ENCODE measurements at places on chromosomes 16 and 17. TPM values are rescaled to one million over a fixed set of nuclear protein-coding genes. Genes with fewer than 3 reads are reported as not detected.

DNA sequence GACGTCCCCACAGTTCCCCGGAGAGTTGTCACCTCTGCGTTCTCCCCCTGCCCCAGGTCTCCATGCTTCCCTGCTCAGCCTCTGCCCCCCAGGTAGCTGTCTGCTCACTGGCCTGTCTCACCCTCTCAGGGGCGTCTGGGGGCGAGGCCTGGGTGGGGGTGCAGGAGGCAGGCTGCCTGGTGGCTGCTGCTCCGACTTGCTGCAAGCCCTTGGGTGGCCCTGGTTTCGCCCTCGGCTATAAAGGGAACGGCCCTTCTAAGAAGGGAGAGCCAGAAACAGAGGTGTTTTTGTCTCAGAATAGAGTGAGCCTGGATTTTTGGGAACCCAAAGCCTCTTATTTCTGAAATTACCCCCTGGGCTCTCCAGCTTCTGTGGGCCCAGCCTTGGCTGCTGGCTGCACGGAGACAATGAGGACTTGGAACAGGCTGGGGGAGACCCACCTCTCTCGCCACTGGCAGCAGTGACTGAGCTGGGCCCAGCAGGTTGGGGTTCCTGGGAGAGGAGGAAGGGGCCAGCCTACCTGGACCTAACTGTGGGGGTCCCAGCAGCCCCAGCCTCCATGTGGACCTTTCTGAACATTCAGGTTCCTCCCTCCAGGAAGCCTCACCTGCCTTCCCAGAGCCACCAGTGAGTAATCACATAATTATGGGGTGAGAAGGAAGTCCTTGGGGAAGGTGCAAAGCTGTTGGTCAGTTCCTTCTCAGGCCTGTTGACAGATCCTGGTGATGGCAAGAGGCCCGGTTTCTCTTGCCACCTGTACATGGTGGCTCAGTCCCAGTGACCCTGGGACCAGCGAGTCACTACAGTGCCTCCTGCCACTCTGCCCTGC is 15.5 kb upstream of the SPNS2 start:
- DNase-seq, result no peak

The DNAH9 gene
- not detected for total RNA-seq

GRCh38 chr17:27546624-27547300 is 84.2 kb upstream of the LGALS9 start:
- DNase-seq, result no peak

GRCh38 chr17:29757788-29758187 is 135.1 kb upstream of the CORO6 start:
- DNase-seq, result no peak

The ANKFN1 gene
- total RNA-seq, result under 0.01 TPM

- DNase-seq, result peak; percentile 48
Measured at GRCh38 chr17:76447931-76448652, 4.9 kb downstream of the UBE2O start.

- DNase-seq, result peak; percentile 42
Measured at GRCh38 chr17:8436844-8437171, 1.1 kb downstream of the NDEL1 start.

The SCIMP gene
- not detected for total RNA-seq

The RUNDC1 gene
- 9.3 TPM for total RNA-seq

DNA sequence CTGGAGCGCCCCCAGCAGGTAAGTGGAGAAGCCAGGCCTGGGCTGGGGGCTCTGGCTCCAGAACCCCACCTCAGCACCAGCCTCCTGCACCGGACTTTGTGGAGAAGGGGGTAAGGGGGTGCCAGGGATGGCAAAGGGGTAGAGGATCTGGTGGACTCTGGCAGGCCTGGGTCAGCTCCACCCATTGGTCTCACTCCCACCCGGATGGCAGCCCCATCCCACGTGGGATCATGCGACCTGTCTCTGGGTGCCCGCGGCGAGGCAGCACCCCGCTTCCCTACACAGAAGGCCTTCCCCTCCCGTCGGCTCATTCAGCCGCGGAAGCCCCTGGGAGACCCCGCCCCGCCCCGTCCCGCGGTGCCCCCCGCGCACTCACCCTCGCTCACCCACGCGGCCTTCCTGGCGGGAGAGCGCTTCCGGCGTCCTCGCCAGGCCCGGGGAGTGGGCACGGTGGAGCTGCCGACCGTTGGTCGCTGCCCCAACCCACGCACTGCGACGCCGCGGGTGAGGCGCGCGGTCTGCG is 498 bp upstream of the PLEKHG4 start:
- DNase-seq, result no peak

- DNase-seq, result no peak
Measured at GRCh38 chr17:73132085-73132492, 32.7 kb upstream of the SSTR2 start.

DNA sequence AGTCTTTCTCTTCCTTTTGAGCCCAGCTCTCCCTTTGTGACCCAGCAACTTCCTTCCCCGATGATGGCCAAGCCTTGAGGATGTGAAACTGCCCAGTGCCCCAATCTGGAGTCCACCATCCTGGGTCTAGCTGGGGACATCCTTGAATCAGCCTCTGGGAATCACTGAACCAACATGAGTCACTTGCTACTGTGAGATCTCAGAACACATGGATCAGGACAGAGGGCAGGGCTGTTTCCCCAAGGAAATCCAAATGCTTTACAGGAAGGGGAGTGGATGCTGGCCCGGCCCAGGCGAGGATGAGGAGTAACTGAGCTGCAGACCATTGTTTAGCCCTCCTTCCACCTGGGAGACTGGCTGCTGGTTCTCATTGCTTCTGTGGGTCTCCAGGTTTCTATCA is 547.6 kb downstream of the WWOX start:
- no peak for DNase-seq

The SPATA22 gene
- total RNA-seq, result 3.5 TPM

The HSD17B1 gene
- total RNA-seq, result 3.5 TPM

DNA sequence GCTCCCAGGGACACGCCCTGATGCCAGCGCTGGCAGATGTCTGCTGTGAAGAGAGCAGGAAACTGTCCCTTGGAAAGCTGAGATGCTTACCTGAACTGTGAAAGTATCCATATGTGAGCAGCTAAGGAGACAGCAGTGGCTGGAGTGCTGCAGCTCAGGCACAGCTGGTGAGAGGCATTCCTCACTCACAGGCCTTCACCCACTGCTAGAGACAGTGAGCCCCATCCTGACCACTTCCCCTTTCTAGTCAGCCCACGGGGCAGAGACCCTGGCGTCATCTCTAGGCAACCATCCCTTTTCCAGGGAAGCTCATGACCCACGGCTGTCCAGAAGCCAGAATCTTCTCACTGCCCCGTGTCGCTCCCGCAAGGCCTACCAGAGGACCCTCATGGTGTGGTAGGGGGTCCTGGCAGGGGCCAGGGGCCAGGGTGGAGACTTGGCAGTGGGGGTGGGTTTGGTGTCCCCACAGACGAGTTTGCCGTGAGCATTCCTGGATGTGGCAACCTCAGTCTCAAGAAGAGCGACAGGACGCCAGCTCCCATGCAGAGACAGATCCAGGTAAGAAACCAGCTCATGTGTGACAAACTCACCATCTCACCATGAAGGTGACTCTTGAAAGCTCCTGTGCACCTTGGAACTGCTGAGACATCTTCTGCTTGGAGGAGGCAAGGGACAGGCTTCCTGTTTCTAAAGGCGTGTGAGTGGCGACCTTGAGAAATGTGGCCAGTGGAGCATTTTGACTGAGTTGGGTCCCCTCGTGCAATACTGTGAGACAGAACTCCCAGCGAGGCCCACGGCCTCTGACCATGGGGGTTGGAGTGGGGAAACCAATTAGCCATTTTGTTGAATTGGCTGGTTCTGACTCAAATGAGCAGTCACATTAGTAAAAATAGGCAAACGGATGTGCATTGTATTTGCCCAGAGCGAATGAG is at the start of gene SCIMP:
TSS of gene SCIMP (minus strand) at position 216 of the 932 bp plus-strand sequence. CDS start at position 111, 105 bp downstream.
- no peak for DNase-seq

GRCh38 chr17:81481073-81481799 is 31.4 kb downstream of the ACTG1 start:
- DNase-seq, result peak; percentile 67

DNA sequence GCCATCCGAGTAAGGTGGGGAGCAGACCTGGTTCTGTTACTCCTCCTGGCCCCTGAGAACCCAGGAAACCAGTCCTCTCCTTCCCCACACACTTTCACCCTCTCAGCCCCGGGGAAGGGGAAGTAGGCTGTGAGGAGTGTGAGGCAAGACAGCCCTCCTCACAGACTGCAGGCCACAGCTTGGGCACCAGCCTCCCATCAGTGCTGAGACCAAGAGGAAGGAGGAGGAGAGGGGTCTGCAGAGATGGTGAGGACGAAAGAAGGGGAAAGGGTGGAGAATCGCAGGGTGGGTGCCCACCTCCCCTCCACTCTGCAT is 7.0 kb downstream of the G6PC3 start:
- no peak for DNase-seq

DNA sequence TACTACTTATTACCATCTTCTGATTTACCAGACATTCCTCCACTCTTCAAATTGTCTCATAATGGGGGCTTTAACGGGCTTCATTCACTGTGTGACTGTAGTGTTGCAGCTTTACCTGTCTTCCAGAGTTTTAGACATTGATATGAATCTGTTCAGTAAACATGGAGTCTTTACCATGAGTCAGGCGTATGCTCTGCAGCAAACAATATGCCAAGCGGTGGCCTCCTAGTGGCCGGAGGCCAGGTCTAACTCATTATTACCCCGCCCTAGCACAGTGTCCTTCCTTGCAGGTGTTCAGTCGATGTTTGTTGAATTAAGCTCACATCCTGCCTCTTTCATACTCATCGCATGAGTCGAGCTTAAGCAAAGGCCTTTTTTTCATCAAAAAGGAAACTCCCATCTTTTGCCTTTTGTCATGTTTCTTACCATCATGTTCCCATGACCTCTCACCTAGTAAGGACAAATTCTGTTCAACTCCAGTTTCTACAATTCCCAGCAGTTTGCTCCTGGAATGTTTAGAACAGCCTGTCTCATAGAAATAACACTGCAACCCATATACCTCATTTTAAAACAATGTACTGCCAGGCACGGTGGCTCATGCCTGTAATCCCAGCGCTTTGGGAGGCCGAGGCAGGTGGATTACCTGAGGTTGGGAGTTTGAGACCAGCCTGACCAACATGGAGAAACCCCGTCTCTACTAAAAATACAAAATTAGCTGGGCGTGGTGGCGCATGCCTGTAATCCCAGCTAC is 39.4 kb downstream of the TUBD1 start:
- DNase-seq, result peak; percentile 96

DNA sequence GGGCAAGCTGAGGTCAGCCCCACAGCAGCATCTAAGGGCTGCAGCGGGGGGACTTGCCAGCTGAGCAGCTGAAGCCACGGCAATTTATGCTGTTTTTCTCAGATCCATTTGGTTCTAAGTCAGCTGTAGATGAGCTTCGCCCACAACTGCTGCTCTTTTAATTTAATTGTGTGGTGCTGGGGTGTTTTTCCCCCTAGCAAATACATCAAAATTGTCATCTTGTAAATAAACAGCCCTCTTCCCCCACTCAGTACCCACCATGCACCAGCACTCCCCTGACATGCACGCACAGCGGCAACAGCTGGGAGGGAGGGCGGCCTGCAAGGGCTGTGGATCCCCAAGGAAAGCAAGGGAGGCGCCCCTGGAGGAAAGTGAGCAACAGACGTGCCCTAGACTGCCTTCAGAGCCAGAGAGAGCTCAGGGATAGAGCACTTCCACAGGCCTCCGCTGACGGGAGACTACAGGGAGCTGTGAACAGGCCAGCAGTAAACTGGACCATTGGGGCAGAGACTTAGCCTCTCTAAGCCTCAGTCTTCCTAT is 149.5 kb downstream of the TMEM132E start:
- DNase-seq, result no peak

DNA sequence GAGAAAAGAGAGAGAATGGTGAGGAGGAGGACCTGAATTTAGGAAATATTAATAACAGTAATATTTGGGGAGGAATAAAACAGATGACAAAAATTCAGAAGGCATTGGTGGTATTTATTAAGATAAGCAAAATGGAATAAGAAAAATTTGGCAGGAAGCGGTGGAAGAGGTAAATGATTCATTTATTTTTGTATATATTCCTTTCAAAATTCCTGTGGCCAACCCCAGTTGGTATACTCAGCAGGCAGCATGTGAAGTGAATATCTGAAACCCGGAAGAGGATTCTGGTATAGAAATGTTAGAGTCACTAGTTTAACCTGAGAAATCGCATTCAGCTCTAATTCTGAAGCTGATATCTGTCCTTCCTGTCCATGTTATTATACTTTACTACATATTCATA is 792.0 kb downstream of the KCNJ2 start:
- DNase-seq, result no peak

The EFCAB5 gene
- under 0.01 TPM for total RNA-seq

- no peak for DNase-seq
Measured at GRCh38 chr16:65375651-65376050, 253.8 kb upstream of the CDH11 start.

The PRSS36 gene
- under 0.01 TPM for total RNA-seq

The METTL22 gene
- 33.5 TPM for total RNA-seq

The CCL16 gene
- not detected for total RNA-seq

DNA sequence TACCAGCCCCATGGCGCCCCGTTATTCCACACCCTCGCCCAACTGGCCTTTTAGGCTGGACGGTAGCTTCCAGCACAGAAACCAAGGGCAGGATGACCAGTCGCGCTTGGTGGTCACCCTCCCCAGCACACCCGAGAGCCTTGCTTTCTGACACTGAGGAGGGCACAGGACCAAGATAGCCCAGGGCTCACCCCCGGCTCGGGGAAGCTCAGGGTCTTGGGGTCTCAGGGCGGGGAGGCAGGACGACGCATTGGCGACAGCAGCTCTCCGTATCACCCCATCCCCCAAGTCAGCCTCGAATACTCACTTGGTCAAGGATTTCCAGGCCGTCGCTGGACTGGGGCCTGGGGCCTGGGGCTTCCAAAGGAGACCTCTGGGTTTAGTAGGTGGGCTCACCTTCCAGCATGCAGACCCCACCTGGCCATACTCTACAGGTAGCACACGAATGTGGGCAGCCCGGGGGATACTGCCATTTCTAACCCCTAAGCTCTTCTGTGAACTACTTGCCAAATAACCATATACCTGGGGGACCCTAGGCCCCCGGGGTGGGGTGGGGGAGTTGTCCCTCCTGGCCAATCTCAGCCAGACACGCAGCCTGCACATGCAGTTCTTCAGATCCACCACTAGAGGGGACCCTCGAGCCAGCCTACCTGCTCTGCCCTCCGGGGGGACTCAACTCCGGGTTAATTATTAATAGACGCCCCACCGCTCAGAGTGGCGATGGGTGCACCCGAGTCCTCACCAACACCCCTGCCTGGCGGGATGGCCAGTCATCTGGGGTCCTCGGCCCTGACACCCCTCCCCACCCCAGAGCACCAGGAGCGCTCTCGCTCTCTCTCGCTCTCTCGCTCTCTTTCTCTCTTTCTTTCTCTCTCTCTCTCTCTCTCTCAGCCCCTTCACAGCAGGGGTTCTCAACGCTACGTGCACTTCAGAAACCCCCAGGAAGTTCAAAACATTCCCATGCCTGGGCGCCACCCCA is 30.0 kb downstream of the TBC1D16 start:
- no peak for DNase-seq

DNA sequence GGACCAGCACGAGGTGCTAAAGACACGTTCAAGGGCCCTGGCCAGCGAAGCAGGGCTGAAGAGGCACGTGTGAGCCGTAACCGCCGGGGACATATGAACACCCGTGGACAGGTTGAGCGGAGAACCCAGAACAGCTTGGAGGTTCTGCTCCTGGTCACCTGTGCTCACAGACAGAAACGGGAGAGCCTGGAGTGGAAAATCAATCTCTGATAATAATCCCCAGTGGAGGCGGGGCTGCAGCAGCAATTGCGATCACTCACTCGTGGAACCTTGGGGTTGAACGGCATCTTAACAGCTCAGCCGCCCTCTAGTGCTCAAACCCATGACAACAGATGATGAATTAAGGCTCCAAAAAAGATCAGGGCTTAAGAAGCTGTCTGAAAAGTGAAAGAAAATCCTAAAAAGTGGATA is 25.6 kb downstream of the WIPI1 start:
- DNase-seq, result peak; percentile 35

Data from fibroblast of villous mesenchyme (primary cell).